Stomach (tissue), 19 donors: ENCODE measurements at places on chromosomes 4 and X. TPM values are rescaled to one million over a fixed set of nuclear protein-coding genes. Genes with fewer than 3 reads are reported as not detected.

The ATP1B4 gene
- total RNA-seq, result not detected

The FBXO8 gene
- total RNA-seq, result 60.6 TPM

The COL4A5 gene
- 57.7 TPM for total RNA-seq

DNA sequence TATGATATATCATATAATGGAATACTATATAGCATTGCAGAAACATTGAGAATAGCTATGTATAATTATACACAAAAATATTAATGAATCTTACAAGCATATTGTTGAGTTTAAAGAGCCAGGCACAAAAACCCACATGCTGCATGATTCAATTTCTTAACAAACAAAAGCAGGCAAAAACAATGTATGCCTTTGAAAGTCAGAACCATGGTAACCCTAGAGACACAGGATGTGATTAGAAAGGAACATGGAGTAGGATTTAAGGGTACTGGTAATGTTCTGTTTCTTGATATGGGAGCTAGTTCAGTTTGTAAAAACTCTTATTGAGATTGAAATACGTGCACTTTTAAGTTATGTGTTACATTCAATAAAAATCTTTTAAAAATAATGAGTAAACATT is 21.5 kb downstream of the CXCL8 start:
- no peak for DNase-seq

GRCh38 chrX:140664939-140665338 is 44.6 kb upstream of the LINC00632 start:
- peak; percentile 50 for DNase-seq

DNA sequence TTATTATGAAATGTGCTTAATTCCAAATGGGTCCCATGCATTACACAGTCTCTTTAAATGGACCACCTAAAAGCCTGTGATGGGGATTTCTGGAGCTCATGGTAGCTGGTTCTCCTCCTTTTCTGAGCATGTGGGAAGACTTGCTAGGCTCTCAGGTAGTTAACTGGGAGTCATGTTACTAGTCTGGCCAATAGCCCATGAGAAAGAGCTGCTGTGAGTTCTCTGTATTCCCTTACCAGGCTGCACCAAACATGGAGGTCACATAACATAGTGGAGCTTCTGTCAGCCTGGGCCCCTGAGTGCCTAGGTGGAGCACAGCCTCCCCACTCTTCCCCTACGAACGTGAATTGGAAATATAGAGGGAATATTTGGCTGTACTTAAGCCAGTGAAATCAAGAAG is 198.4 kb downstream of the MAML3 start:
- DNase-seq, result no peak

GRCh38 chrX:145552643-145553042 is 265.0 kb upstream of the SLITRK2 start:
- no peak for DNase-seq

DNA sequence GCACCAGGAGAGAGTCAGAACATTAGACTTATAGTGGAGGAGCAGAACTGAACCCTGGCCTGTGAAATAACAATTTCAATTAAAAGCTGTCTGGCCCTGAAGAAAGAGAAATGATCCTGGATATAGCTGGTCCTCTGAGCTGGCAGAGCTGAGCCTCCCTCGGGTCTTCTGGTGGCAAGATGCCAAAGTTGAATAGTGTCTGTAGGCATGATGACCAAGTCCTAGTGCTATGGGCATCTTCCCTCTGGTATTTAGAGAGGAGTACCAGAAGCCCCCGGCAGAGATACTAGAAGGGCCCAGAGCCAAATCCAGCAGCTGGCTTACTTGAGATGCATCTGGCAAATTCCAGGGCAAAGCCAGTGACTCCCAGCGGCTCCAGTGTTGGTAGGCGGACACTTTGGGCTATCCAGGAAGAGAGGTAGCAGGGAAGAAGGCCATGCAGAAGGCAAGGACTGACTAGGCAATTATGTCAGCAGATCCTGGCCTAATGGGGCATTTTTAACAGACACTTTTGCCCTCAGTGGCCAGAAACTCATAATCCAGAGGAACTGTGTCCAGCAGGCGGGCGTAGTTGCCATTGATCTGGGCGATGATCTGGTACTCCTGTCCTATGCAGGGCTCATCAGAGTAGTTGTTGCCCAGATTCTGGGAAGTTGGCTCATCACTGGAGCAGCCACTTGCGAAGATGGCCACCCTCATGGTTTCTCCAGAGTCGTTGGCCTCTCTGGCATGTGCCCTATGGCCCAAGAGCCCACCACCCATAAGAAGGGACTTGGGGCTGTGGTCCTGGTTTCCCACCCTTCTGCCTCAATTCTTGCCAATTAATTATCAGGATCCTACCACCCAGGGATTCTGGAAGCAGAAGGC is 17.9 kb downstream of the VSIG4 start:
- DNase-seq, result no peak

- DNase-seq, result peak; percentile 75
Observed at GRCh38 chr4:26074712-26075430, 160.9 kb downstream of the SMIM20 start.
